ENCODE measurements at places on chromosomes 4 and X.

DNA sequence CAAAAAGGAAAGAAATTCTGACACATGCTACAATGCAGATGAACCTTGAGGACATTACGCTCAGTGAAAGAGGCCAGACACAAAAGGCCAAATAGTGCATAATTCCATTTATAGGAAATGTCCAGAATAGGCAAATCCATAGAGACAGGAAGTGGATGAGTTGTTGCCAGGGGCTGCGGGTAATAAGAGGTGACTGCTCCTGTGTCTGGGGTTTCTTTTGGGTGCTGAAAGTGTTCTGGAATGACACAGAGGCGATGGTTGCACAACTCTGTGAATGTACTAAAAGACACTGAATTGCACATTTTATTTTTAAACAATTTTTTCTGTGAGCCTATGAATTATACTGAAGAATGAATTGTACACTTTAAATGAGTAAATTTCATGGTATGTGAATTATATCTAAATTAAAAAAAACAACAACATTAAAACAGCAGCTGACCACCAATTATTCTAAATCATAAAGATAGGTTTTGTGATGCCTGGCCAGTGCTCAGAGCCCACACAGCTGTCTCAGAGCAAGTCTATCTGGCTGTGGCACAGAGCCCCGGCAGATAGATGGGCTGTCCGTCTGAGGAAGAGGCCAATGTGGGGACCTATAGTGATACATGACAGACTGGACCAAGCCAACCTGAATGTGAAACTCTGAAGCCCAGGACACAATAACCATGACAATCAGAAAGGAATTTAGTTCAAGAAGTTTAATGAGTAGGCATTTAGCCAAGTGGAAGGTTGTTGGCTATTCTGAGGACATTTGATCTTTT is 23.5 kb upstream of the IRAK1 start:
- no peak for DNase-seq

GRCh38 chr4:4837316-4837715 is 22.1 kb upstream of the MSX1 start:
- no peak for DNase-seq

DNA sequence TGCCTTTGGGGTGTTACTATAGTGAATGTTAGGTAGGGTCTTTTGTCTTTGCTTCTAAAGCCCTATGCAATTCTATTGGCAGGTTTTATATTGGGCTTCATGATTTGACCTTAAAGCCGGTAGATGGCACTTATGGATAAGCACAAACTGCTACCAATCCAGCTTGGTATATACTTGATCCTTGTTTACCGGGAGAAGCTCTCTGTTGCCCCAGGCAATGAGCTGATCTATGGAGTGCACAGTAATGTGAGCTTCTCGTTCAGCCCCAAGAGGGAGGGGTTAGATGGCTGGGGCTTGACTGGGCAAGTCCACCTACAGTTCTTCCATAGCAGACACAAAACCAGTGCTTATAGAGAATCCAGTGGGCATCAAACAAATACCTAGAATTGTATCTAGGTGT is 287.2 kb upstream of the CT83 start:
- DNase-seq: no peak

DNA sequence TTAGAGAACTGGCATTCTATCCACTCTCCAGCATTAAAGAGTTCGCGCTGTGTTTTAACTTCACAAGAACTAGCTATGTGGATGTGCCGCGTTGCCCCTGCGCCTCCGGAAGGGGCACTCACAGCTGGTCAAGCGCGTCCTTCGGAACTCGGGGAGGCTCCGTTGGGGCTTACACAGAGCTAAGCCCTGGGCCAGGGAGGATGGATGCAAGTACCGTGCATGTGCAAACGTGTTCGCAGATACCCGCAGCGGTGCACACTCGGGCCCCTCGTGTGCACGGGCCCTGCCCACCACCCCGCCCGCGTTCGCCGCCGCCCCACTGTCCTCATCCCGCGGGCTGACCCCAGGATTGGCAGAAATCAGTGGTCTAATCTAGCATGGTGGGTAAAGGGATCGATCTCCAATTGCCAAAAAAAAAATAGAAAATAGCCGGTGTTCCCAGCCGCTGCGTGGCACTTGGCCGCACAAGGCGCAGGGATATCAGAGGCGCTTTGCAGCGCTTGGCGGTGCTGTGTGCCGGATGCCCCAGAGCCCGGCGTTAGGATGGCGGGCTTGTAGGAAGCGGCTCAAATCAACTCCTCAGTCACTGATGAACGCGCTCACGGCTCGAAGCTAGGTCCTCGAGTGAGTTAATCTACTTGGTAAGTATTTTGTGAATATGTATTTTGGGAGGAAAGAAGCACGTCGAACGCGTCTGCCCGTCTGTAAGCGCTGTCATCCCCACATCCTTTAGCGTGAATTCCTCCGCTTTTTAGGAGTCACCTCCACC is 989 bp upstream of the PCDH10 start:
- peak; percentile 19 for DNase-seq

DNA sequence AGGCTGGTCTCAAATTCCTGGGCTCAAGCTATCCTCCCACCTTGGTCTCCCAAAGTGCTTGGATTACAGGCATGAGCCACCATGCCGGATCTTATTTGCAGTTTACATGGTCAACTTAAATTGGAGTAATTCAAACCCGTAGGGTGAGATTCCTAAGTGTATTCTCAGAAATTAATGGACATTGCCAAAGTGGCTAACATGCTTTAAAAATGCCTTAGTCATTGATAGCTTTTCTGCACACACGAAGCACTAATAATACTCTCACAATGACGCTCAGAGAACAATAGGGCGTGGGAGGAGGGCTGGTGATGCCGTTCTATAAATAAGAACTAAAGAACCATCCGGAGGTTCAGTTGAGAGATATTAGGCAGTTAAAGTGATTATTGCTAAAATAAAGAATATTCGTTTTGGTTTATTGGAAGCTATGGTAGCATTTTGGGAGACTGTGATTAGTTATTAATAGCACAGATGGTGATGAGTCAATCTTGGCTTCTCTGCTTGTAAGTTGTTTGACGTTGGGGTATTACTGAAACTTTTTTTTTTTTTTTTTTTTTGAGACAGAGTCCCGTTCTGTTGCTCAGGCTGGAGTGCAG is 79.1 kb downstream of the TRAPPC11 start:
- DNase-seq: no peak

- no peak for DNase-seq
Observed at GRCh38 chrX:105098812-105099211, 121.7 kb downstream of the TEX13A start.

GRCh38 chr4:72468904-72469502 is 100.0 kb downstream of the ADAMTS3 start:
- no peak for DNase-seq

GRCh38 chr4:108334031-108334430 is 165.3 kb upstream of the LEF1 start:
- no peak for DNase-seq

DNA sequence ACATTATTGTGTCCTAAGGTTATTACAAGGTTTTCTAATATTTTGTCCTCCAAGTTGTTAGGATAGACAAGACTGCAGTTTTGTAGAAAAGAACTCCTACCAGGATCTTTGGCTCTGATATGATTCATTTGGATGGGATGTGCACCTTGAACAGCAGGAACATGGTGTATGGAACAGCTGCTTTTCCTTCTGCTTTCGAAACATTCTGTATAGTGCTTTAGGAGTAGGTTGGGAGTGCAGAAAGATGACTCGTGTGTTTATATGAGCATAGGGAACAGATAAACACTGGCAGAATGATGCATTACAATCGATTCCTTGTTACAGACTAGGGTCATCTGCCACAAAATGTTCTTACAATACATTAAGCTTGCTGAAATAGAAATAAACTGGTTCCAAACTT is 790.1 kb downstream of the DMD start:
- no peak for DNase-seq

DNA sequence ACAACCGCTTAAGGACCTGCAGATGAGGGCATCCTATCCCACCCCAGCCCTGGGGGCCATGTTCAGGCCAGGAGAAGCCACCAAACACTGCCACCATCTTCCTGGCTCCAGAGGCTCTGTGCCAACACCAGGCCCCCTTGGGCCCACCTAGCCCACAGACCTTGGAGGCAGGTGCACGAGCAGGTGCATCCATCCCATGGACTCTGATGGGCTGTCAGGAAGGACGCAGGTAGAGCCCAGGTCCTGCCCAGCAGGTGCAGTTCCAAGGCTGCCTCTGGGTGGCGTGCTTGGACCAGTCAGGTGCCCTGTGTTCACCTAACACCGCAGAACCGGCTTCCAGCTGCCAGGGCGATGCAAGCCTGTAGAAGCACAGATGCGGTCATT is 22.8 kb upstream of the PDE6B start:
- DNase-seq: no peak

- no peak for DNase-seq
Observed at GRCh38 chrX:129719931-129720530, 18.7 kb upstream of the XPNPEP2 start.

GRCh38 chrX:98956014-98956413 is 1454.1 kb downstream of the PCDH19 start:
- DNase-seq: no peak

- DNase-seq: no peak
Observed at GRCh38 chr4:121237069-121237399, 72.9 kb upstream of the TNIP3 start.

- no peak for DNase-seq
Observed at GRCh38 chr4:48692897-48693296, 87.2 kb downstream of the FRYL start.

- DNase-seq: no peak
Observed at GRCh38 chr4:38856524-38857337, at the start of gene TLR6. TSS of gene TLR6 (minus strand) at chr4:38856817. CDS start at chr4:38829473, 27,344 bp downstream.

DNA sequence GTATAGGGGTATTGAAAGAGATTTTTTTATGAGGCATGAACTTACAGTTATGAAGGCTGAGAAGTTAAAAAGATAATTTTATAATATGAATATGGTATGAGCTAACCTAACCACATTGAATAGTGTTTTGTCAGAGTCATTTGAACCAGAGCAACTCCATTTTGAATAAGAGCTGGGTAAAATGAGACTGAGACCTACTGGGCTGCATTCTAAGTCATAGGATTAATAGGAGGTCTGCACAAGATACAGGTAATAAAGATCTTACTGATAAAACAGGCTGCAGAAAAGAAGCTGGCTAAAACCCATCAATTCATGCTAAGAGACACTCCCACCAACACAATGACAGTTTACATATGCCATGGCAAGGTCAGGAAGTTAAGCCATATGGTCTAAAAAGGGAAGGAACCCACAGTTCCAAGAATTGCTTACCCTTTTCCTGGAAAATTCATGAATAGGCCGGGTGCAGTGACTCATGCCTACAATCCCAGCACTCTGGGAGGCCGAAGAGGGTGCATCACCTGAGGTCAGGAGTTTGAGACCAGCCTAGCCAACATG is 209.2 kb downstream of the TECRL start:
- DNase-seq: no peak

DNA sequence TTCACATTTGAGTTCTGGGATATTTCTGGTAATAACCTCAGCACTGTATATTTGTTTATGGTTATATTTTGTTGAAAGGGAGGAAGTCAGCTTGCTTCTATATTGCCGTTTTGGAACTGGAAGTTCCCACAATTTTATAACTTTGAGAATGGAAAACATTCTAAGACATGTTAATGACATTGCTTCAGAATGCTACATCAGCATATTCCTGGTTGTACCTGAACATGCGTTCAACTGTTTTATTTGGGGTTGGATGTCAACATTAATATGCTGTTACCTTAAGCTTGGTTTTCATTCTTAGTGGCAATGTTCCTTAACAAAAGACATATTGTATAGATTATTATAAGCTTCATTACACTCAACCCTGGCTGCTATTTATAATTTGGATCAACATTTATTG is 489.4 kb upstream of the MAGEB18 start:
- no peak for DNase-seq

DNA sequence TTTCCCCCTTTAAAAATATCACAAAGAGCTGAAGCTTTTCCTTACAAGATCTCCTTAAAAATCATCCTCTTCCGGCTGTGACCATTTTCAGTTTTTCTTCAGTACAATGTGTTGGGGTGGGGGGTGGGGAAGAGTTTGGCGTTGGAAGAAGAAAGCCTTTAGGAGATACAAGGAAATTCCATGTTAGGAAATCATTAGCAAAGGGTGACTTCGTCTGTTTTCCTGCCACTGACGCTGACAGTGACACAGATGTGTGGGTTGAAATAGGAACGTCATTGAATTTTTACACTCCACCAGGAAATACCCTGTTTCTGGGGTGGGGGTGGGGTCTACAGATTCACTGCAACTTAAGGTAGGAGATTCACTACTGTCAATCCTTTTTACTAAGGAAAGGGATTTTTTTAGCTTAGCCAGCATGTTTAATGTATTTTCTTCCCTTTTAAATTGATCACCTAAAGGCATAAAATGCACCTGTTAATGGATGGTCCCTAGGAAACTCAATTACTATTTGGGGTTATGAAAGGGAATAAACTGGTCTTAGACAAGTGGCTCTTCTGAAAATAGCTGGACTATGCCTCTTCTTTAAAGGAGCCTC is 3.9 kb downstream of the MAMLD1 start:
- DNase-seq: no peak

- DNase-seq: no peak
Observed at GRCh38 chr4:122309988-122310626, 68.7 kb upstream of the ADAD1 start.

DNA sequence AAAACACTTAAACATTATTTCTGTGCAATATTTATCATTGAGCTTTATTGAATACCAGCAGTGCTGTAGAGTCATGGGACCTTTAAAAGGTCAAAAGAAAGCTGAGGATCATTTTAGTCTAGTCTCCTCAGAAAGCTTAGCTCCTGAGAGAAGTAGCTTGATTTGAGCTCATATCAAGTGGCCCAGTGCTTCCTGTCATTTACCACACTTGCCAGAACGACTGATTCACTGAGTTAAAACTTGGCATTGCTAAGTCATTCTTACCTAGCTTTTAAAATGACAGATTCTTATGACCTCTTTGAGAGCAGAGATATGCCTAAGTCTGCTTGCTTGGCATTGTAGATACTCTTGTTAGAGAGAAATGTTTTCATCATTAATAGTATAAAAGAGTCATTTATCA is 15.2 kb downstream of the SEPTIN11 start:
- DNase-seq: no peak

Measured in frontal cortex (tissue), 4 donors.